Left lobe of liver (tissue), 2 donors: ENCODE measurements at places on chromosomes 12 and 14. TPM values are rescaled to one million over a fixed set of nuclear protein-coding genes. Genes with fewer than 3 reads are reported as not detected.

- DNase-seq, result no peak
Observed at GRCh38 chr12:53289891-53290290, 5.5 kb upstream of the PFDN5 start.

The KRT2 gene
- total RNA-seq, result not detected

The CMA1 gene
- total RNA-seq, result not detected

DNA sequence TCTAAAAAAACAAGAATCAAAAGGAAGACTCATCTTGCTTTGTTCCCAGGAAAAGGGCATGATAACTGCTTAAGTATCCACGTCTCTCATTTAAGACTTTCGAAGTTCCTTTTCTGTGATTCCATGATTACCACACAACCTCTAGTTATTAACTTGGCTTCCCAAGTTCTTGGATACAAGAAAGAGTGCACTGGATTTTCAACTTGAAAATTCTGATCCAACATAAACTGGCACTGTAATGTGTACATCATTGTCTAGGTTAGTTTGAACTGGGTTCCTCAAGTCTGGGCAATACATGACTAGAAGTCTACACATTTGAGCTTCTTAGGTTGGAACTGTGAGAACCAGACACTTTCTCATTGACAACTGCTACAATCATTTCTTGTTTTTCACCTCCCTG lies 1.6 kb downstream of the KLHL28 start:
- no peak for DNase-seq

DNA sequence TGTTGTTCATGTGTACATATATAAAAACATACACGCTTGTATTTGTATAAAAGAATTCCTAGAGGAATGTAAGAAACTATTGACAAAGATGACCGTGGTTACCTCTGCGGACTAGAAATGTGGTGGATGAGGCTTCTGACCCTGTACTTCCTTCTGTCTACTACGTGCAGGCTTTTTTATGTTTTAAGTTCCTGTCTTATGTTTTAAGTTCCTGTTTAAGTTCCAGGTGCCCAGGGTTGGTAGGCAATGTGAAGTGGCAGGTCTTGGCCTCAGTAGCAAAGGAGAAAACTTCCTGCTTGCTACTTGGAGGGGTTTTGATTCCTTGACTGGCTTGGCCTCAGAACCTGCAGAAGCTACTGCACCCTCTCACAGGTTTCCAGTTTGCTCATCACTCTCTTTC lies 11.6 kb downstream of the POMT2 start:
- no peak for DNase-seq

The ORAI1 gene
- total RNA-seq, result 8.2 TPM

GRCh38 chr14:53534841-53535240 lies 381.7 kb upstream of the DDHD1 start:
- no peak for DNase-seq

- DNase-seq, result no peak
Observed at GRCh38 chr12:45302621-45303369, 86.9 kb downstream of the ANO6 start.

The COX14 gene
- total RNA-seq, result 57.0 TPM

GRCh38 chr12:131112021-131112420 lies 158.3 kb downstream of the ADGRD1 start:
- no peak for DNase-seq

- DNase-seq, result no peak
Observed at GRCh38 chr14:102806447-102806846, 29.2 kb downstream of the TRAF3 start.

DNA sequence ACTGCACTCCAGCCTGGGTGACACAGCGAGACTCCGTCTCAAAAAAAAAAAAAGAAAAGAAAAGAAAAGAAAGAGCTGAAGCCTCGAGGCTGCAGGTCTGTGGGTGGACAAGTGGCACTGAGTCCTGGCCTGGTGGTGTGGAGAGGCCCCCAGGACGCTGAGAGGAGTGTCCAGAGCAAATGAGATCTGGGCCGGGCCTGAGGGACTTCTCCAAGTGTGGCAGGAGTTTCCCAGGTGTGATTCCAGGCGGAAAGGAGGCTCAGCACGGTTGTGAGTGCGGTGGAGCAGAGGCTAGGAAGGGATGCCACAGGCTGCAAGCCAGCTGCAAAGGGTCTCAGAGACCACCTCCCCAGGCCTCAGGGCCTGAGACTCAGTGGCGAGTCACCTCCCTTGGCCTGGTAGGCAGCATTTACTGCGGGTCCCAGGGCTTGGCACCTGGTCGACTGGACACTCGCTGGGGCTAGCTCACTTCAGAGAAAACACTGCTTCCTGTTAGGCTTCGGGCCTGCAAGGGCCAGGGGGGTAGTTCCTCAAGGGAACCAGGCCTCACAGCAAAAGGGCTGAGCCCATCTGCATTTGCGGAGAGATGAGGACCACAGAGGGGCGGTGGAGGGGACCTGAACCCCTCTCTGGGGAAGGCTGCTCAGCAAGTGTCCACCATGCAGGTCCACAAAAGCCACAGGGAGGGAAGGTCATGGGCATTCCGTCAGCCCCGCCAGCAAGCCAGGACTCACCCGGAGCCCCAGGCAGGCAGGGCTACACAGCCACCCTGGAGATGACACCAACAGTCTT lies 11.7 kb downstream of the TTC7B start:
- no peak for DNase-seq

The PMCH gene
- not detected for total RNA-seq

DNA sequence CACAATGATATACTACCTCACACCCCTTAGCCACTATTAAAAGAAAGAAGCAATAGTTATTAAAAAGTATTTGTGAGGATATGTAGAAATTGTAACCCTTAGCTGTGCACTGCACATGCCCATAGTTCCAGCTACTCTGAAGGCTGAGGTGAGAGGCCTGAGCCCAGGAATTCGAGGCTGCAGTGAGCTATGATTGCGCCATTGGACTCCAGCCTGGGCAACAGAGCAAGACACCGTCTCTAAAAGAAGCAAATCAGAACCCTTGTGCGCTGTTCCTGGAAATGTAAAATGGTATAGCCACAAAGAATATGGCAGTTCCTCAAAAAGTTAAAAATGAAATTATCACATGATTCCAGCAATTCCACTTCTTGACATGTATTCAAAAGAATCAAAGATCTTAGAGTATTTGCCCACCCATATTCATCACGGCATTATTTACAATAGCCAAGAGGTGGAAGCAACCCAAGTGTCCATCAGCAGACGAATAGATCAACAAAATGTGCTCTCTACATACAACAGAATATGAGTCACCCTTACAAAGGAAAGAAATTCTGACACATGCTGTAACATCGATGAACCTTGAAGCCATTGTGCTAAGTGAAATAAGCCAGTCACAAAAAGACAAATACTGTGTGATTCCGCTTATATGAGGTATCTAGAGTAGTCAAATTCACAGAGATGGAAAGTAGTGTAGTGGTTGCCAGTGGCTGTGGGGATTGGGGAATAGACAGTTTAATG lies 23.7 kb upstream of the YLPM1 start:
- no peak for DNase-seq

DNA sequence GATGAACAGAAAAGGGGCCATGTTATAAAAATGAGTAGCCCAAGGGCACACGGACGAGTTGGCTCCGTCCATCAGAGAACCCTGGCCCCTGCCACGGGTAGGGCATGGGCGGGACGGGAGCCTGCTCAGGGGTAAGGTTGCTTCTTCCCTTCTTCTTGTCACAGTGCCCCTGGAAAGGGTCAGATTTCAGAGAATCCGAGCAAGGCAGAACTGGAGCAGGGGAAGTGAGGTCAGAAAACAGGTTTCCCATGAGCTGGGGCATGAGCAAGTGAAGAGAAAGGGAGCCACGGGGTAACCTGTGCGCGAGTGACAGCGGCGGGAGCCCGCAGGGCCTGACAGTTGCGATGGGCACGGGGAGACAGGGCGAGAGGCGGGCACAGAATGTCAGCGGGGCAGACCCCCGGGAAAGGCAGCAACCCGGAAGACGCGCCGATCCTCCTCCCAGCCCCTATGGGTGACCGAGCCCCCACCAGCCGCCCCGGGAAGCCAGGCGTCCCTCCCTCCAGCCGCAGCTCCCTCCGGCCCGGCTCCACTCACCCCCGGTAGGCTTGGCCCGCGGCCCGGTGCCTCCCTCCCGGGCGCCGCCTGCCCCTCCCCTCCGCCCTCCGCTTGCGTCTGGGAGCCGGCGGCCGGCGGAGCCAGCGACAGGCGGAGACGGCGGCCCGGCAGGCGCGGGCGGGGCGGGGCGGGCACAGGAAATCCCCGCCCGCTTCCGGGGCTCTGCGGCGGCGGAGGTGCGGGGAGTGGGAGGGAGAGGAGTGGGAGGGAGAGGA lies at the start of gene ZNF641:
Gene ZNF641, minus strand, starts transcription at position 671 of the 773 bp plus-strand sequence. CDS start 2,829 bp downstream, outside the sequence.
- DNase-seq, result peak; percentile 91
